Stimulated activated CD4-positive, alpha-beta T cell treated with anti-CD3 and anti-CD28 coated beads, Interleukin-12 subunit alpha, Interleukin-12 subunit beta, amount 100 ng/mL, for 48 hours (primary cell): ENCODE measurements at places on chromosomes 11 and 22.
A peak's percentile ranks its signal among the peaks of the same experiment; 100 is the strongest.

GRCh38 chr22:31436132-31436531 lies 36.7 kb downstream of the DRG1 start:
- no peak for DNase-seq

DNA sequence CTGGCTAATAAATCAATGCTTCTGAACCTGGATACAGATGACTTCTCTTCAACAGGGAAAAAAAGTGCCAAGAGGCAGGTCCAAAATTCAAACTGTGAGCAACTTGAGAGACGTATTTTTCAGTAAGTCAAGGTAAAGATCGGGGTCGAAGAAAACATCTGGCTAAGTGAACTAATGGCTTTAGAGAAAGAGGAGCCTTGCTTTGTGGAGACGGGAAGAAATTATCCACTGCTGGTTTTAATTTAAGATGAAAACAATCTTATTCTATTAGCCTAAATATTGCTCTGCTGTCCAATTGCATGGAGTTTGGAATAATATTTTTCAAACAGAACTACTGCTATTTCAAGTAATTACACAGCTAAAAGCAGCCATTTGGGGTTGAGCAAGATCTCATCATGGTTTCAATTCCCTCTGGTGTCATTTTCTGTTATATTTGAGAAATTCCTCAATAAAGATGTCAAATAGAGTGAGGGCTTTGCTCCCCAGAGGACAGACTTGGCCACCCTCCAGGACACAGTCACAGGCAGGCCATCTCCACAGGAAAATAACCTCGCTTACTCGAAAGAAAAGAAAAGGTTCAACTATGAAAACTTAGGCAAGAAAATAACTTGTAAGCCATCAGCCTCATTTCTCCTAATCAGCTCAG lies 29.8 kb downstream of the SCUBE1 start:
- no peak for DNase-seq

GRCh38 chr11:94525546-94526324 lies 13.5 kb downstream of the C11orf97 start:
- no peak for DNase-seq

- DNase-seq: no peak
Observed at GRCh38 chr11:118921929-118922744, 3.6 kb downstream of the BCL9L start.

DNA sequence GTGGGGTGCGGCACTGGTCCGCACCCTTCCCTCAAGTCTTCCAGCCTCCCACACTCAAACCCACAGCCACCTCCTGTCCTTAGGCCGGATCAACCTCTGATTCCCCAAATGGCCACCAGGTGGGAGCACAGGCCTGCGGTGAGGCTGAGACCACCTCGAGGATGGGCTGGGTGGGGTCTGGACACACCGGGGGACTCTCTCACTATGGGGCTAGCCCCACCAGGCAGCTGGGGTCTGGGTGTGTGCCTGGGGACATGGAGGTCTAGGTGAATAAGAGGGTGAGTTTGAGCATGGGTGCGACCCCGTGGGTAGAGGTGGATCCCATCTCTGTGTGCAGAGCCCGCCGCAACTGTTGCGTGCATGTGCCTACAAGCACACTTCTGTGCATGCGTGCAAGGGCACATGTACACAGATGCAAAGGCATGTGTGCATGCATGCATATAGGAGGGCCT lies 32.6 kb downstream of the MYO18B start:
- no peak for DNase-seq

DNA sequence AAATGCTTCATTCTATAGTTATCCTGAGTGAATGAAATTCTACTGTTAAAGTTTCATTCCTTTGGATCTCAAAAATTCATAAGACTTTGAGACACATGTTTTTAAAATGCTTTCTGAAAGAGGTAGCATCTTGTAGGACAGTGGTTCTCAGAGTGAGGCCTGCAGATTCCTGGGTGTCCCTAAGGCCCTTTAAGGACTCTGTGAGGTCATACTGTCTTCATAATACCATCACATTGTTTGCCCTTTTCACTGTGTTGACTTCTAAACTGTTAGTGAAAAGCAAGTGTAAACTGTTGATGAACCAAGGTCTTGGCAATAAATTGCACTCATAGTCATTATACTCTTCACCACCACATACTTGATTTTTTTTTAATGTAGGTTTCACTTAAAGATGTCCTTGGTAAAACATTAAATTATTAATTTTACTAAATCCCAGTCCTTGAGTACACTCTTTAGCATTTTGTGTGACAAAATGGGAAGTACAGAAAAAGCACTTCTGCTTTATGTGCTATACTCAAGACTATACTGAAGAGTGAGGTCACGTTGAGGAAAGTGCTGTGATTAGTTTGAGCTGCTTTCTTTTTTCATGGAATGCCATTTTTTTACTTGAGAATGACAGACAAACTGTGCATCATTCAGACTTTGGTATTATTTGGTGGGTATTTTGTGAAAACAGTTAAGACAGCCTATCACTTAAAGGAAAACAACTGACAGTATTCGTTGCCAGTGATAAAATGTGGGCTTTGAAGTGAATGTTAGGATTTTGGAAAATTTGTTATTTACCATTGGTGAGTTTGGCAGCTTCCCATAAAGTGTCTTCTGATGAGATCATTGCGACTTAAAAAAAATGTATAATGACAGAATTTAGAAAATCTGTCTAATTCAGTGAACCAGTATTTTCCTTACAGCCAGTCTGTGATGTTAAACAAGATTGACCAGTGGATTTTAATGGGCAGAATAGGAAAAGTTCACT lies 61.1 kb downstream of the SPECC1L start:
- DNase-seq: no peak

GRCh38 chr22:41939981-41940831 lies 6.7 kb downstream of the CENPM start:
- DNase-seq: peak; percentile 95

DNA sequence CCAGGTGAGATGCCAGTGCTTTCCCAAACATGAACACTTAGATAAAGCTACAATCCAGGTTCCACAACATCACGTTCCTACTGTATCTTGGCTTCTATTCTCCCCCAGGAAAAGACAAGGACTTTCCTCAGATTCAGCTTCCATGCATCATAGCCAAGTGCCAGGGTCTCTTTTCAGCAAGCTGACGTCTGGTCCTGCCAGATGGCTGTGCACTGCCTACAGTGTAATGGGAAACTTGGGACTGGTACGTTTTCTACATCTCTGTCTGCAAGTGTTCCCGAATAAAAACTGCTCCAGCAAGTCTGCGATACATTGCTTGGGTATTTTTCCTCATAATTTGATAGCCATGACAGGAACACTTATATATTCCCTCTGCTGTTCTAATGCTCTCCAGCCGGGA lies 412.5 kb downstream of the FAM181B start:
- DNase-seq: no peak

GRCh38 chr11:132925825-132926469 lies 606.4 kb downstream of the OPCML start:
- no peak for DNase-seq

GRCh38 chr11:76660533-76661305 lies 9.8 kb downstream of the LRRC32 start:
- no peak for DNase-seq

- no peak for DNase-seq
Observed at GRCh38 chr11:128474036-128474874, 113.1 kb downstream of the ETS1 start.

- DNase-seq: no peak
Observed at GRCh38 chr11:76172583-76172982, 33.7 kb downstream of the WNT11 start.

DNA sequence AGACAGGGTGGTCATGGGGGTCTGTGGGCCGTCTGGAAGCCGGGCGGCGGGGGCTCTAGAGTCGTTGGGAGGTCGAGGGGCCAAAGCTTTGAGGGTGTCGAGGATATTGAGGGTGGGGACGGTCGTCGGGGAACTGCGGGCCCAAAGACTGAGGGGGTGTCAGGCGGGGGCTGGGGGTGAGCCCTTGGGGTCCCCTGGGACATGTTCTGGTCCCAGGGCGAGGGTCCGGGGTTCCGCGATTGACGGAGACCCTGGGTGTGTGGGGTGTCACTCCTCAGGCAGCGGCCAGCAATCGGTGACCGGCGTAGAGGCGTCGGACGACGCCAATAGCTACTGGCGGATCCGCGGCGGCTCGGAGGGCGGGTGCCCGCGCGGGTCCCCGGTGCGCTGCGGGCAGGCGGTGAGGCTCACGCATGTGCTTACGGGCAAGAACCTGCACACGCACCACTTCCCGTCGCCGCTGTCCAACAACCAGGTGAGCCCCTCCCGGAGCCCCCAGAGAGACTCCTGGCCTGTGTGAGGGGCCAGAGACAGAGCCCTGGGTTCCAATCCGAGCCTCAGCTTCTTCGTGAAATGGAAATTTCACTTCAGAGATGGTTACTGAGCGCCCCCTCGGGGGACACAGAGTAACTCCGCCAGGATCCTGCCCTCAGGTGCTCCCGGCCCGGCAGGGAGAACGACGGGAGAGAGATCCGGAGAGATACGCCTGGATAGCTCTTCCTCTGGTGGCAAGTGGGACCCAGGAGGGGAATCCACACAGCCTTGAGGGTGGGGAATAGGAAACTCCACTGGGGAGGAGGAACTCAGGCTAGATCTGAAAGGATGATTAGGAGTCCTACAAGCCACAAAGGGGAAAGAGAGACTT lies 714 bp downstream of the SDF2L1 start:
- peak; percentile 50 for DNase-seq

GRCh38 chr11:20374741-20375300 lies 11.3 kb downstream of the HTATIP2 start:
- no peak for DNase-seq

- no peak for DNase-seq
Observed at GRCh38 chr11:68855205-68855981, 13.7 kb upstream of the CPT1A start.

GRCh38 chr11:94588366-94588942 lies 21.3 kb downstream of the PIWIL4 start:
- no peak for DNase-seq

DNA sequence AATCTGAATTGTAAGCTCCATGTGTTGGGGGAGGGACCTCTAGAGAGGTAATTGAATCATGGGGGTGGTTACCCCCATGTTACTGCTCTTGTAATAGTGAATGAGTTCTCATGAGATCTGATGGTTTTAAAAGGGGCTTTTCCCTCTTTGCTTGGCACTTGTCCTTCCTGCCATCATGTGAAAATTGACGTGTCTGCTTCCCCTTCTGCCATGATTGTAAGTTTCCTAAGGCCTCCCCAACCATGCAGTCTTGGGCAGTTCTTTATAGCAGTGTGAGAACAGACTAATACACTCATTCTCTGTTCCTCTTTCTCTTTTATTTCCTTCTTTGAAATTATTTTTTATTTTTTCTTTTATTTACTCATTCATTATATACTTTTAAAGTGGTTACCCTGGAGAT lies 239.4 kb downstream of the CSNK2A3 start:
- no peak for DNase-seq

DNA sequence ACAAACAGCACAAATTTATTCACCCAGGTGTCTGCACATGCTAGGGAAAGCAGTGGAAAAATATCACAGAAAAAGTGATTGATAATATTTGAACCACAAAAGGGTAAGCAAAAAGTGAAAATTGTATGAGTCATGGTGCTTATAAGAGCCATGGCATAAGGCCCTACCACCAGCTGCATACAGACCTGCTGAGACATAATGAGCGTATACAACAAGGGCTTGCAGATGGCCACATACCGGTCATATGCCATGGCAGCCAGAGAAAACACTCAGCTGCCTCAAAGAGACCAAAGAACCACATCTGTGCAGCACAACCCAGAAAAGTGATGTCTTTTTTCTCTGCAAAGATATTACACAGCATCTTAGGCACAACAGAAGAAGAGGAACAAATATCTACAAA lies 71.4 kb upstream of the OR9G4 start:
- no peak for DNase-seq

DNA sequence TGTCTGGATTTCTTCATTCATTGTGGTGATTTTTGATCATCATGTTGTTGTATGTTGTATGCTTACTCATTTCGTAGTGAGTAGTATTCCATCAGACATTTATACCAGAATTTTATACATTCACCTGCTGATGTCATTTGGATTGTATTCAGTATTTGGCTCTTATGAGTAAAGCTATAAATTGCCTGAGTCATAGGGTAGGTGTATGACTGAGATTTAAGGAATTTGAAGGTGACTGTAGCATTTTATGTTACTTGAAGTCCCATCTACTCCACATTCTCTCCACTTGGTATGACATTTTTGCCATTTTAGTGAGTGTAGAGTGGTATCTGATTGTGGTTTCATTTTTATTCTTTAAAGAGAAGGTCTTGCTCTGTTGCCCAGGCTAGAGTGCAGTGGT lies 548.2 kb downstream of the TBC1D22A start:
- no peak for DNase-seq

GRCh38 chr11:9566561-9567063 lies 6.9 kb upstream of the WEE1 start:
- DNase-seq: no peak

DNA sequence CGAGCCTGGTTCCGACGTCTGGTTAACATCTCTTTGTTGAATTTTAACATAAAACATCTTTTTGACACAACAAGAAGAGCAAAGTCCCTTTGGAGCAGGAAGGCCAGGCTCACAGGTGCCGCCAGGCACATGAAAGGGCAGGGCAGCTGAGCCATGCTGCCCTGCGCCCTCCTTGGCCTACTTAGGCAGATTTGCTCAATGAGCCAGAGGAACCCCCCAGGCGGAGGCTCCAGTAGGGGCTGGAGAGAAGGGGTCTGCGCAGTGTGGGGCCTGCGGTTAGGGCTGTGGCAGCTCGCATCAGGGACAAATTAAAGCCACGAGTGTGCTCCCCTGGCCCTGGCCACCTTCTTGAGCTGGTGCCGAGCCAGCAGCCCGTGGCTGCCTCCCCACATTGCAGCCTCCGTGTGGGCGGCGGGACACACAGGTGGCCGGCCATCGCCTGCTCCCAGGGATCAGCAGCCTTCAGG lies 9.9 kb upstream of the SLC22A12 start:
- no peak for DNase-seq

DNA sequence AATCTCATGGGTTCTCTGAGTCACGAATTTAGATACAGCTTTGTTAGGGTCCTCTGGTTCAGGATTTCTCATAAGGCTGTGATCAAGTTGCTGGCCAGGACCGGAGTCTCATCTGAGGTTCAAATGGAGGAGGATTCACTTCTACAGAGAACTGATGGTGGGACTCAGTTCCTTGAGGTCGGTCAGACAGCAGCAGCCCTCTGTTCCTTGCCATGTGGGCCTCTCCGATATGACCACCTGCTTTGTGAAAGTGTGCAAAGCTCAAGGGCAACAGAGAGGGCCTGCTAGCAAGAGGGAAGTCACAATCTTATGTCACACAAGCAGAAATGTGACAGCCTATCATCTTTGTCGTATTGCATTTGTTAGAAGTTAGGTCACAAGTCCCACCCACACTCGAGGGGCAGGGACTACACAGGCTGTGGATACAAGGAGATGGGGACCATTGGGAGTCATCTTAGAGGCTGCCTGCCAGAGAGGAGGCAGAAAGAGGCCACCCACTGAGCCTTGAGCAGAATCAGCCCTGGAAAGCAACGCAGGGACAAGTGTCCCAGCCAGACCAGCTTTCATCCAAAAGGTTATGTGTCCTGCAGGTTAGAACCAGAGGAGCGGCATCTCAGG lies 34.5 kb downstream of the RPUSD4 start:
- DNase-seq: no peak

DNA sequence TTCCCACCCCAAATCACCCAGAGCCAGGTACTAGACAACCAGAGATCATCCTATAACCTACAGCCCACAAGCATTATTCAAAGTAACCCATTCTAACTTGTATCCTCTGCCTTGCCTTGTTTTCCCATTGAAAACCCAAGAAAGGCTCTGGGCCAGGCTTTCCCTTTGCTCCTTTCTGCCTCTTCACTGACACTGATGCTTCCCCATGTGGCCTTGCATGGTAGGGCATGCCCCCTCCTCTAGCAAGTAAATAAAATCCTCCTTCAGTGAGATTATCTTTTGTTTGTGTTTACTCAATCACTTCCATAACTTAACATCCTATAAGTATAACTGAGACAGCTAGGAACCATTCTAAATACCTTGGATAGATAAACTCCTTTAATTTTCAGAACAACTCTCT lies 65.6 kb upstream of the FAR1 start:
- no peak for DNase-seq
